ENCODE measurements at places on chromosomes 7 and 10.

DNA sequence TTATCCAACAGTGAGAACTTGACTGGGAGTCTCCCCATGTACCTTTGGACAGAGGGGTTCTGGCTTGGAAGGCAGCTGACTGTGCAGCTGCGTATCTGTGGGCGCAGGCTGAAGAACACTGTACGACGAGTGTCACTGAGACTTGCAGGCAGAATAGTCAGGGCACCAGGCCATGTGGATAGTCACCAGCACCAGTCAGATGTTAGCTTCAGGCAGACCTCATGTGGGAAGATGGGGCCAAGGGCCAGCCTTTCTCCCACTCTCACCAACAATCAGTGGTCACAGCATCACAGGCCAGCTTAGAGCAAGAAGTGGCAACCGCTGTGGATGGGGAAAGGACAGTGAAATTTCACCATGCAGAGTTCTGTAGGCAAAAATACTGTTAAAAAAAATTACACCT lies 43.4 kb upstream of the GJD4 start:
- DNase-seq, result no peak

- no peak for DNase-seq
Observed at GRCh38 chr7:117113871-117114270, 160.6 kb downstream of the ST7 start.

GRCh38 chr7:55100544-55101327 lies 81.9 kb downstream of the EGFR start:
- DNase-seq, result no peak

GRCh38 chr7:148670374-148670773 lies 28.3 kb upstream of the CUL1 start:
- no peak for DNase-seq

DNA sequence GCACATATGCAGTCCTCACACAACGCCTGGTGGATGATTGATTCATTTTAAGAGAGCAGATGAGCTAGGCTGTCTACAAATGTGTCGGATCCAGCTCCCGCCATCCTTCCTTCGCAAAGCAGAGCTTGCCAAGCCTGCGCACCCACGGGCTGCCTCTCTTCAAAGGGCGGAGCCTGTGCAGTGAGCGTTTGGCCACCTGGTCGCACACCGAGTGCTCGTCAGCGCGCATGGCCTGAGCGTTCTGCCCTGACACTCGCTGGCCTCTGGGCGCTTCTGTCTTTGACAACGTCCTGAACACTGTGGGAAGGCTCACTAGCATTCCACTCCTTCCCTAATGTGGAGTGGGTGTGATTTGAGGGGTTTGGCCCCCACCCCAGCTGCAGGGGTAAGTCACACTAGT lies 47.1 kb upstream of the TMEM72 start:
- DNase-seq, result no peak

- DNase-seq, result no peak
Observed at GRCh38 chr7:18175801-18176450, 148.3 kb upstream of the PRPS1L1 start.

DNA sequence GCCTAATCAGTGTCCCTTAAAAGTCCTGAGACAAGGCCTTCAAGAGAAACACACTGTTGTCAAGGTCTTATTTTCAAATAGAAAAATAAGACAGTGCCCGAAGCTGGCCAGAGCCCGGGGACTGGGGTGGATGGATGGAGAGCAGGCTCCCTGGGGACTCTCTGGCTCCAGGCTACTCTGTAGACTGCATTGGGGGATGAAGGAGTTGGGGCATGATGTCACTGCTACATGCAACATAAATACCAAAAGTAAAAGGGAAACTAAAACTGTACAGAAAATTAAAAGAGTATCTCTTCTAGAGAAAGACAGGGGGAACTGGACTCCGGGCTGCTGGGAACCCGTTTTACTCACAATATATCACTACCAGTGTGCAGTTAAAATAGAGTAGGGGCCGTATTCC lies 629.8 kb downstream of the KCNMA1 start:
- no peak for DNase-seq

GRCh38 chr7:121391686-121392085 lies 4.4 kb downstream of the FAM3C start:
- no peak for DNase-seq

- DNase-seq, result no peak
Observed at GRCh38 chr10:102781921-102782557, 38.3 kb downstream of the WBP1L start.

DNA sequence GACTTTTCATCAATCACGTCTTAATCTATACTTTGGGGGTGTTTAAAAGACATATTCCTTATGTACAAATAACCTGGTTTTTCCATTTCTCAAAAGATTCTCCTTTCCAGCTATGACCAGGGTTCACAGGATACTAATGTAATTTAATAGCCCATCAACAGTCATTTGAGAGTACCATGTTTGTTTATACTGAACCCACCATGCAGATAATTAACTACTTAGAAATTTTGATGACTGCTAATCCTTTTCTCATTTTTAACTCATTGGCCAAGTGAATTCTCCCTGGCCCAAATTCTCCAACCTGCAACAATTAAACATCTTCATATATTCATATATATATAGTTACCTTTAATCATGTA lies 28.8 kb upstream of the KMT2E start:
- DNase-seq, result no peak

DNA sequence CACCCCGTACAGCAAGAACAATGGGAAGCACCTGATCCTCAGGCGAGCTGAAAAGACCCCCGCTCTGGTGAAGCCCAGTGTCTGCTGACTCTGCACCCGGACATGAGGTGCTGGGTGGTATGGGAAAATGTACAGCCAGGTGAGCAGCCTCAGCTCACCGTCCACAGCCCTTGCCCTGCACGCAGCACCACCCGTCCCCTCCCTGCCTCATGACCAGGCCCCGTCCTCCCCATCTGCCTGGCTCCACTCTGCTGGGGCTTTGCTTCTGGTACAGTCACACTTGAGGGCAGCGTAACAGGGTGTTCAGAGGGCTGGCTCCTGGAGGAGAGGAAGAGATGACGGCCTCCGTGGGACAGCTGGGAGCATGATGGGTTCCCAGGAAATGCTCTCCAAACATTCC lies 49.1 kb downstream of the NCAPG2 start:
- DNase-seq, result no peak

- DNase-seq, result peak; percentile 78
Observed at GRCh38 chr10:30583778-30584415, 45.7 kb downstream of the LYZL2 start.

GRCh38 chr7:17097668-17098297 lies 200.7 kb upstream of the AHR start:
- DNase-seq, result no peak

DNA sequence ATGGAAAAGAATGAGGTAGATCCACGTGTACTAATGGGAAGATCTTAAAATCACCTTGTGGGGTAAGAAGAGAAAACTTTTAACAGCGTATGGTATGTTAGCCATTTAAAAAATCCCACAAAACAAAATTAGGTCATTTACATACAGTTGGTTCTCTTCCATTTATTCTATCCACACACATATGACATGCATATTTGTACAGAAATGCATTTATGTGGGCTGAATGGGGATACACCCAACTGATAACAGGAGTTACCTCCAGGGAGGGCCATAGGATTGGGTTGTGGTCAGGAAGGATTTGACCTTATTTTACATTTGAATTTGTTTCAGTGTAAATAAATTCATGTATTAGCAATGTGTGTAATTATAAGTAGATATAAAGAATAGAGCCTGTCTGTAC lies 71.5 kb downstream of the MCMBP start:
- no peak for DNase-seq

GRCh38 chr7:115299397-115300037 lies 377.6 kb downstream of the MDFIC start:
- DNase-seq, result no peak

DNA sequence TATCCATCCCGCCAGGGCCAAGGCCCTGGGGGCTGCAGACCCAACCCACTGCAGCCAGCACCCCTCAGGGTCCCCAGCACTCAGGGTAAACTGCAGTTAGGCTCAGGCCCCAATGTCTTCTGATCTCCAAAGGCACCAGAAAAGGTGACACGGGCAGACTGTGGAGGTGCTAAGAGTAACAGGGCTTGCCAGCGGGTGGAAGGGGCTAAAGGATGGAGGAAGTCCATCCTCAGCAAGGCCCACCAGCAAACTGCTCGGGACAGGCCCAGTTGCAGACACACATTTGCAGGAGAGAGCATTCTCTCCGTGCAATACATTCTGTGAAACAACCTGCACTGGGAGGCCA lies 95.6 kb upstream of the DDC start:
- no peak for DNase-seq

- no peak for DNase-seq
Observed at GRCh38 chr7:25215694-25216335, 12.5 kb downstream of the NPVF start.

DNA sequence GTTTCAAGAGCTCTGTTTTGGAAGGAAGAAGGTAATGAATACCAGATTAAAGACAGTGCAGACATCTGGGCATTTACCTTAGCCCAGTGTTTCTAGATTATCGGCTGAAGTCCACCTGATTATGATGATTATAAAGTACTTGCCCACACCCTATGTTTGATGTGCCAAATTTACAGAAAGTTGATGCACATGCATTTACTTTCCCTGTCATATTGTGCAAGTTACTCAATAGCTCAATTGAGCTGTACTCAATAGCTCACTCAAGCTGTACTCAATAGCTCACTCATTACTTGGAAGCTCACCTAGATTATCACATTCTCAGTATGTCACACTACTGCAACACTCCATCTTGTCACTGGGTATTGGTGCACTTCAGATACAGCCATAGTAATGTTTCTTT lies 13.5 kb downstream of the MGAM start:
- DNase-seq, result no peak

- DNase-seq, result no peak
Observed at GRCh38 chr7:140489026-140489359, 9.7 kb upstream of the MKRN1 start.

GRCh38 chr10:92829042-92829785 lies 19.1 kb upstream of the EXOC6 start:
- DNase-seq, result no peak

DNA sequence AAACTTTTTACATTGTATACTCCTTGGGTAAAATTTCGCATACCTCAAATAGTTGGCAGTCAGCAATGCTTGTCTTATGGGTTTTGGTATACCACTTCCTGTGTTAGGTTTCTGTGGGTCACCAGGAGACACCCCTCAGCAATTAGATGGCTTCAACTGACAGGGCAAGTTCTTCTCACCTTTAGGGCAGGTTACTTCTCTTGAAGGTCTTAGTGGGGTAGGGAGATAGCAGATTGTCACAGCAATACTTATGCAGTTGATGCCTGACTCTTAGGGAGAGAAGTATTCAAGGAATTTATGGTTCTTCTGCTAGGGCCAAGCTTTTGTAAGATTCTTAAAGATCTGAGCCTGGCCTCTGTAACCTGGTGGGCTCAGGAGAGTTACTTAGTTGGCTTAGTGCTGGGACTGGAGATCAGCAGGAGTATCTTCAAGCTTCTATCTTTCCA lies 42.9 kb downstream of the MKLN1 start:
- DNase-seq, result no peak

DNA sequence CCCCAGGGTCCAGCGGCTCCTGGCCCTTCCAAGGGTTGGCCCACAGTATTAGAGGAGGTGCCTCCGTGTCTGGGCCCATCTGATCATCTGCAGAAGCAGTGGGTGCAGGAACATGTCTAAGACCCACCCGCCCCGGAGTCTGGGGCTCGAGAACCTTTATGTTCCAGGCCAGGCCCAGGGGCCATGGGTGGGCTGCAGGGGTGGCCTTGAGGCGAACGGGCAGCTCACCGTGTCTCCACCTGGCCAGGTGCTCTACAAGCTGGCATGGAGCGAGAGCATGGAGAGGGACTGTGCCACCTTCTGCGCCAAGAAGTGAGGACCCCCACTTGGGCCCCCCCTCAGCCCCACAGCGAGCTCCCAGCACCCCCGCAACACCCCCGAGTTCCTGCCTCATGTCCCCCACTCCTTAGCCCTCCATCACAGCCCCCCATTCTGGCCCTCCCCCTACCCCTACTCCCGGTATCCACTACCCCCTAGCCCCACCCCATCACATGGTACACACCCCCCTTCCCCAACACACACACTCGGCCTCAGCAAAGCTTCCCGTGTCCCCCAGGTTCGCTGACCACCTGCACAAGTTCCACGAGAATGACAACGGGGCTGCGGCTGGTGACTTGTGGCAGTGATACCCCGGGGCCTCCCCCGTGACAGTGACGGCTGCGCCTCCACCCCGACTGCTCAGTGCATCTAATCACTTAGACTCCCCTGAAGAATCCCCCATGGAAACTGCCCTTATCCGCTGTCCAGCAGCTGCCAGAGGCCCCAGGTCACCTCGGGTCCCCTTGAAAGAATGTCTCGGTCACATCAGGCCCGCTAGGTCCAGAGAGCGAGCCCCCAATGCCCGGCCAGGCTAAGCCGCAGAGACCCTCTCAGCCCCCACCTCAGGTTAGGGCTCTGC lies 4.0 kb upstream of the SH2B2 start:
- DNase-seq, result no peak

- no peak for DNase-seq
Observed at GRCh38 chr10:82914655-82915136, 1039.7 kb downstream of the NRG3 start.

GRCh38 chr7:6169805-6170520 lies 102.5 kb downstream of the CYTH3 start:
- no peak for DNase-seq

GRCh38 chr10:73493781-73494180 lies 2.0 kb downstream of the PPP3CB start:
- no peak for DNase-seq

DNA sequence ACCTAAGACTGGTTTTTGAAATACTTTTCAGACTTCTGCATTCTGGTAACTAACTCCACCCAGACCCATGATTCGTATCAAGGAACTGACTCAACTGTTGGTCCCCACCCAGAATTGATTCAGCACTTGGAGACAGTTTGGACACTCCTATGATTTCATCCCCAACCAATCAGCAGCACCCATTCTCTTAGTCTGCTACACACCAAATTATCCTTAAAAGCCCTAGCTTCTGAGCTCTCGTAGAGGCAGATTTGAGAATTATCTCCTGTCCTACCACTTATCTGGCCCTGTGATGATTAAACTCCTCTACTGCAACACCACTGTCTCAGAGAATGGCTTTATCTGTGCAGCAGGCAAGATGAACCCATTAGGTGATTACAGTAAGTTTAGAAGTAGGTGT lies 7.7 kb upstream of the GSTO1 start:
- peak; percentile 48 for DNase-seq

DNA sequence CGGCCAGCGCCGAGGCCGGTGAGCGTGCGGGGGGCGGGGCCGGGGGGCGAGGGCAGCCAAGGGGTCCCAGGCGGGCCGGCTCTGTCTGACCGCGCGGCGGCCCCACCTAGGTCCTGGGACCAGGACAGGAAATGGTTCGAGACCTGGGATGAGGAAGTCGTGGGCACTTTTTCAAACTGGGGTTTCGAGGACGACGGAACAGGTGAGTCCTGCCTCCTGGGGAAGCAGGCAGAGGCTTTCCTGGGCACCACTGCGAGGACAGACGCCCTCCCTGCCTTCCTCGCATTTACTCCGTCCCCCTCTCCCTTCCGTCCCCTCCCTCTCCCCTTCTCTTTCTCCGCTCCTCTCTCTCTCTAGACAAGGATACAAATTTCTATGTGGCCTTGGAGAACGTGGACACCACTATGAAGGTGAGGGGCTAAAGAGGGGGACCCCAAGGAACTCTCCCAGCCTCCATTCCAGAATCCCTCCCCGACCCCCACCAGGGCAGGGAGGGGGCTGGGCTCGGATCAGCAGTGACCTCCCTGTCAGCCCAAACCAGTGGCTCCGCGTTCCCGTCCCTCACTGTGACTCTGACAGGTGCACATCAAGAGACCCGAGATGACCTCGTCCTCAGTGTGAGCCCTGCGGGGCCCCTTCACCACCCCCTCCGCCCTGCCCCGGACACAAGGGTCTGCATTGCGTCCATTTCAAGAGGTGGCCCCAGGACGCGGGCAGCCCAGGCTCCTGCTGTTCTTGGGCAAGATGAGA lies 2.6 kb upstream of the MUC12 start:
- DNase-seq, result no peak
